Liver (tissue), 10 donors: ENCODE measurements at places on chromosomes 2 and 18.

DNA sequence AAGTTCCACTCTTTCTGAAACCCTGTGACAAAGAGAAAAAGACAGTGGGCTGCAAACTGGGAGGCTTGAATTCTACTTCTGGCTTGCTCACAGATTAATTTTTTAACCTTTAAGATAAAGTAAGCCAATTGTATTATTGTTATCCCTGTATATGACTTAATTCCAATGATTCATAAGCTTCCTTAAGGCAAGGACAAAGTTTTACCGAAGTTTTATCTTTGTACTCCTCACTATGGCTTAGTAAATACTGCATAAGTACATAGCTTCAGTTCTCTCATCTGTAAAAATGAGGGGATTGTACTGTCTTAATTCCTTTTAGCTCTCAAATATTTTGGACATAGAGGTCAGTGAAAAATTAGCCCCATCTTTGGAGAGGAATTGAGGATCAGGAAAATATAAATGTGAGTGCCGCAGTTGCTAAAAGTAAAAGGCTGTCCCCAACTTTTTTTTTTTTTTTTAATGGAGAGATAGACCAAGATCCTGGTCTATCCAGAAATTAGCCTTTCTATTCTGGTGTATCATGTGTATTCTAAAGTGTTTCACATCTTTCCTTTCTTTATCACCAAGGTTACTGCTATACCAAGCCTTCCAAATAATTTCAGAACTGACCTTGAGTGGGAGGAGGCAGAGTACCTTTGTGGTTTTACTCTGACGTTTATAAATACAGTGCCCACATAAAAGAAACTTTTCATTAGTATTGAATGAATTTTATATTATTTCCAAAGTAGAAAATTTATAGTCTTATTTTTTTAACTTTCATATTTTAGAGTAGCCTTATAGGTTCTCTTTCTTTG lies 13.3 kb downstream of the RELCH start:
- DNase-seq: no peak

DNA sequence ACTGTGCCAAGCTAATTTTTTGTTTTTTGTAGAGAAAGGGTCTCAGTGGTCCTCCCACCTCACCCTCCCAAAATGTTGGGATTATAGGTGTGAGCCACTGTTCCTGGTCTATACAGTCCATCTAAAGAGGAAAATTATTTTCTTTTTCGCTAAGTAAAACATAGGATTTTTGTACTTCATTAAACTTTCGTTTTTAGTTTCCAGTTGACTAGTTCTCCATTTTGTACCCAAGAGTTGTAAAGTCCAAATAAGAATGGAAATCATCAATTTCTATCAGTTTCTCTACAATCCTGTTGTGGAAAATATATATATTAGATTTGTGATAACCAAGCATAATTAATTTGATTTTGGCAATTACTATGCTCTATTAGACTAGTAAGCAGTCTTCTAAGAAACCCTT lies 156.4 kb downstream of the BABAM2 start:
- no peak for DNase-seq

DNA sequence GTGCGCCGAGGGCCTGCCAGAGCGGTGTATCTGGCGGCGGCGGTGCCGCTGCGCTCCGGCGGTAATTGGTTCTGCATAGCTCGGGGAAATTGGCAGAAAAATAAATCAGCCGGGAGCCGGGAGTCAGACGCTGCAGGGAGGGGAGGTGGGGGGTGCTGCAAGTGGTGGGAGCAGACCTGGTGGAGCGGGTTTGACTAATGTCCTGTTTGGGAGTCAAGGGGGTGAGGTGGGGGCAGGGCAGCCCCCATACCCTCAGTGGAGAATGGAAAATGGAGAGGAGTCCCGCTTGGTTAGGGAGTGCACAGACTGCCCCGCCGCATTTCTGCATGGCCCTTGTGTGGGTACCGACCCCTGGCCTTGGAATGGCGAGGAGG lies 107.3 kb downstream of the DYSF start:
- DNase-seq: no peak

DNA sequence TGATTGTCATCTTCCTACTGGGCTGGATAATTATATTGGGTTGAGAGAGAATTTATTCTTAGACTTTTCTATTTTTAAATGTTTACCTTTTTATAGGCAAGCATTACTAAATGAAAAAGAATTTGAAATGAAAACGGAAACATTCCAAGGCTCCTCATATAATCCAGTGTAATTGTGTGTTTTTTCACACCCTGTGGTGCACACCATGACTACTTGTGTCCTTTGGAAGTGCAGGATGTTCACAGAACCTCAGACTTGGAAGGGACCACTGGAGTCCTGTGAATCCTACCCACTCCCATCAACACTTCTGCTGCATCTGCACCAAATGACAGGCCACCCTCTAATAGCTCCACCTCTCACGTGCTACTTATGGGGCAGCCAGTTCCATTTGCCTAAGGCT lies 48.0 kb downstream of the NAT8 start:
- no peak for DNase-seq

GRCh38 chr2:101500180-101500579 lies 25.3 kb upstream of the RFX8 start:
- DNase-seq: no peak

GRCh38 chr2:105418522-105418921 lies 19.7 kb upstream of the FHL2 start:
- DNase-seq: no peak
